Posterior cingulate gyrus (tissue), 11 donors: ENCODE measurements at places on chromosomes 5 and 9.

GRCh38 chr5:144712090-144712489, 541.4 kb downstream of the KCTD16 start:
- no peak for DNase-seq

DNA sequence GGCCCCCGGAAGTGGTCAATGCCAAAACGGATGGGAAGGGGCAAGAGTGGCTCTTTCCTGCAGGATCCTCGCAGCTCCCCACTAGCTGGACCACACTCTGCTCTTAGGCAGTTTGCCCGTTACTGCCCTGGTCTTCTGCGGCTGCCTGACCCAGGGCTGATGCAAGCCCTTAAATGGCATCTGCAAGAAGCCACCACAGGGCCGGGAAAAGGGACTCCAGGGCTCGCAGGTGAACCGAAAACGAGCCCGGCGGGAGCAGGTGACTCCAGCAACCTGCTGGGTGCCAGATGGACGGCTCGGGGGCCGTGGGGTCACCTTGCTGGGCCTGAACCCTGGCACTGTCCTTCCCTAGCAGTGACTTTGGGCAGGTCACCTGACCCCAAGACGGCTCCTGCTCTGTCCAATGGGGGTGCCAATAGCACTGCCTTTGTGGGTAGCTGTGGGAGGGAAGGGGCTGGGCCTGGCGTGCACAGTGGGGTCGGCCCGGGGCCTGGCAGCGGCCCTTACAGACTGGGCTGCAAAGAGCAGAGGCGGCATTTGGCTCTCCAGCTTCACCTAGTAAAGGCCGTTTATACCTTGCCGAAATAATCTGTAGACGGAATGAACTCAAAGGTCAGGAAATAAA, 1.3 kb downstream of the TMEM250 start:
- DNase-seq: no peak

GRCh38 chr5:116864157-116864837, 289.7 kb upstream of the SEMA6A start:
- no peak for DNase-seq

DNA sequence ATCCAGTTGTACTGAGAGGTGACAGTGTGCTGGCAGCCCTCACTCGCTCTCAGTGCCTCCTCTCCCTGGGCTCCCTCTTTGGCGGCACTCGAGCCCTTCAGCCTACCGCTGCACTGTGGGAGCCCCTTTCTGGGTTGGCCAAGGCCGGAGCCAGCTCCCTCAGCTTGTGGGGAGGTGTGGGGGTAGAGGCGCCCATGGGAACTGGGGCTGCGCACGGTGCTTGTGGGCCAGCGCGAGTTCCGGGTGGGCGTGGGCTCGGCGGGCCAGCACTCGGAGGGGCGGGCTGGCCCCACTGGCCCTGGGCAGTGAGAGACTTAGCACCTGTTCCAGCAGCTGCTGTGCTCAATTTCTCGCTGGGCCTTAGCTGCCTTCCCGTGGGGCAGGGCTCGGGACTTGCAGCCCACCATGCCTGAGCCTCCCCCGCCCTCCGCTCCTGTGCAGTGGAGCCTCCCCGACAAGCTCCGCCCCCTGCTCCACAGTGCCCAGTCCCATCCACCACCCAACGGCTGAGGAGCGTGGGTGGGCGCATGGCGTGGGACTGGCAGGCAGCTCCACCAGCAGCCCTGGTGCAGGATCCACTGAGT, 342.2 kb upstream of the ZNF608 start:
- peak; percentile 76 for DNase-seq

DNA sequence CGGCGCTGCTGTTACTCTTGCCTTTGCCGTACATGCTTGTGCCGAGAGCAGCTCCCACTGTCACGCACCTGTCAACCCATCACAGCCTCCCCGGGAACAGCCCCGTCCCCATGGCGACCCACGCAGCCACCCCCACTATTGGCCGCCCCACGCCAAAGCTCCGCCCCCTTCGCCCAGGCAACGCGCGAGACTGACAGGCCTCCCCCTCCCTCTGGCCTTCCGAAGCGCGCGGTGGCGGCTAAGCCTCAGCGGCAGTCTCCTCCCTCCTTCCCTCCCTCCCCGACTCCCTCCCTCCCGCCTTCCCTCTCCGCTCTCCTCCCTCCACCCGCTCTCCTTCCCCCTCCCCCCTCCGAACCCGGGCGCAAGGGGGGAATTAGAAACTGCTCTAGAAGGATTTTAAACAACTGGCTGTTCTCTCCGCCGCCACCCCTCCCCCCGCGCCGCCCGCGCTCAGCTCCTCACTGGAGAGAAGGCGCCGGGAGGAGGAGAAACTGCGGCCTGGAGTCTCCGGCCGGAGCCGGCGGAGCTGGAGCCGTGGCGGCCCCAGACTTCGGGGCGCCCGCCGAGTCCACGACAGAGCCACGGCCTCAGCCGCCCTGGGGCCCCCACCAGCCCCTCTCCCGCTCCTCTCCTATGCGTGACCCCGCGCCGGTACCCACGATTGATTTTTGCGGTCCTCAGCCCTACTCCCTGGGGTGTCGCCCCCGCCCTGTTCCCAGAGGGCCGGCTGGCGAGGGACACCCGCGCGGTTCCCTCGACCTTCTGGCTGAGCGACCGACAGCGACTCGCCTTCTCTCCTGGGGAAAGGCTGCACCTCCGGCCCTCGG, at the start of gene SSBP2:
Gene SSBP2 (minus strand): TSS at position 89 of the 827 bp plus-strand sequence. CDS start 55 bp downstream, at position 34.
- peak; percentile 100 for DNase-seq

DNA sequence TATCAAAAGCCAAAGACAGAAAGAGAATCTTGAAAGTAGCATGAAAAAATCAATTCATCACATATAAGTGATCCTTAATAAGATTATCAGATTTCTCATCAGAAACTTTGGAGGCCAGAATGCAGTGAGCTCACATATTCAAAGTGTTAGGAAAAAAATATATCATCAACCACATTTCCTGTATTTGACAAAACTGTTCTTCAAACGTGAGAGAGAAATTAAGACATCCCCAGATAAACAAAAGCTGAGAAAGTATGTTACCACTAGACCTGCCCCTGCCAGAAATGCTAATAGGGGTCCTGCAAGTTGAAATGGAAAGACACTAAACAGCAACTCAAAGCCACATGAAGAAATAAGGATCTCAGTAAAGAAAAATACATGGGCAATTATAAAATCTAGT, 29.9 kb downstream of the HACD4 start:
- DNase-seq: no peak

DNA sequence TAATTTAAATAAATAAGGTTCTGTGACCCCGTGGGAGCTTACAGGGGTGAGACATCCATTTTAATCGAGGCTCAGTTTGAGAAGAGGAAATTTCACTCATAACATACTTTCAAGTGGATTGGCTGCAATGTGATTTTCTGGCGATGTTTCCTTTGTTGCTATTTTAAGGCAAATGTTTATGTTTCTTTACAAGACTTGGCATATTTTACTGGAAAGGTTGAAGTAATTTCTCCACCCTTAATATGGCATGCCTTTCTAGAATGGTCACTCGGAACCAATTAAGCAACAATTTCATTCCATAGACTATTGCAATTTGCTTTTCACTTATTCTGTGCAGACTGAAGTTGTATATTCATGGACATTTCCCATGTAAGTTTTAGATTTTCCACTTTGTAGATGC, 438.0 kb upstream of the WWC1 start:
- no peak for DNase-seq

GRCh38 chr5:94024101-94024500, 282.7 kb upstream of the POU5F2 start:
- DNase-seq: no peak

GRCh38 chr5:121850272-121850671, 1.4 kb upstream of the FTMT start:
- DNase-seq: no peak

GRCh38 chr5:14760548-14761002, 96.1 kb downstream of the OTULIN start:
- no peak for DNase-seq
